Panc1 (cell line): ENCODE measurements at places on chromosomes 5 and 9.

DNA sequence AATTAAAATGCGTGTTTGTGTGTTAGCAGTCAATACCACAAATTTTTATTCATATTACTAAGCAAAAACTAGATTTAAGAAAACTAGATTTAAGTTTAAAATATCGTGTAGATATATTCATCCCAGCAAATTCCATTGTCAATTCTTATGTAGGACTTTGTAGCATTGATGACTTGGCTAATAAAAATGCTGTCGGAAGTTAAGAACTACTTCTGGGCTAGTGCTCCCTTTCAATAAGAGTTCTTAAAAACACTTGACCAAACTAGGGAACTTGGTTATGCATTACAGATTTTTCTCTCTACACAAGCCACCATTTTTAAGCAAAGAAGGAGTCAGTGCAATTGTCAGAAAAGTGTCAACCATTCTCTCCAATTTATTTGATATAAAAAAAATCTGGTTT lies 68.7 kb upstream of the RAD23B start:
- DNase-seq = no peak

GRCh38 chr9:35832814-35833213 lies 3.8 kb downstream of the TMEM8B start:
- no peak for DNase-seq

DNA sequence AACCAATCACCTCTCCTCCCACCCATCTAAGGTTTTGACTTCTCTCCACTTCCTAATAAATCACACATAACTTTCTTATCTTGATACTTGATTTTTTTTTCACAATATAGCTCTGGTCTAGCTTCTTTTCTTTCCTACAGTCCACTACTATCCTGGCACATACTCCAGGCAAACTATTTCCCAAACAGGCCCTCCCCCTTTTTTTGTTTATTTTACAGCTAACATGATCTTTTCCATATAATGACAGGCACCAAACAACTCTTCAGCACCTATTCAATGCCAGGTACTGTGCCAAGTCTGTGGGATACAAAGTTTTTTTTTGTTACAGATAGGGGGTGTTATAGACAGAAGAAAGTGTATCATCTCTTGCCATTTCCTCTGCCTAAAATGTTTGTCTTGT lies 7.9 kb downstream of the TYRP1 start:
- no peak for DNase-seq

DNA sequence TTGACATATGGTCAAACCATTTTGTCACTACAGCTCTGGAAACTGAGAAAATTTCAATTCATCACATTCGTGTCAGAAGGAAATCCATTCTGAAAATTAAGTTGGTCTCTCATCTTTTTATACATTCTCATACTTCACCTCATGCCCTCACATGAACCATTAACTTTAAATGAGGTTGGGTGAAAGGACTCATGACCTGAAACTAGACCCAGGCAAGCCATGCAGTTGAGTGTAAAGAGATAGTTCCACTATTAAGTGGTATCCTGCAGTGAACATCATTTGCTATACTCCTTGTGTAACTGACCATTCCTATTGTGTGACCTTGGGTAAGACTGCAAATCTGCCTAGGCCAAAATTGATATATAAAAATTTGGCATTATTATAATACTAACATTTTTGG lies 299.6 kb upstream of the GRIN3A start:
- no peak for DNase-seq

- no peak for DNase-seq
These were observed 9.3 kb upstream of the TRIM36 start for GRCh38 chr5:115179030-115179393.

DNA sequence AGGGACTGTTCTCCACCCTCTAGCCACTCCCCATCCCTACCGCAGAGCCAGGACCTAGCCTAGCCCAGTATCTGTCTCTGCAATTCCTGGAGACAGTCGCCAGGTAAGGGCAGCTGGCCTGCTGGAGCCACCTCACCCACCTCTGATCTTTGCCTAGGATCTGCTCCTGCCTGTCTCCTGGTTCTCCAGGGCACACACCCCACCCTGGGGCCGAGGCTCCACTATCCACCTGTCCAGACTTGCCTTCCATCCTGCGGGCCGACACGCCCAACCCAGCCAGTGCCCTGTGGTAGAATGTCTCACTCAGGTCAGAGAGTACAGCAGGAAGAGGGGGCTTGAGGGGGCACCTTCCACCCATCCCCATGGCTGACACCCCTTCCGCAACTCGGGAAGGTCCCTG lies 15.7 kb upstream of the AQP7 start:
- DNase-seq = no peak

DNA sequence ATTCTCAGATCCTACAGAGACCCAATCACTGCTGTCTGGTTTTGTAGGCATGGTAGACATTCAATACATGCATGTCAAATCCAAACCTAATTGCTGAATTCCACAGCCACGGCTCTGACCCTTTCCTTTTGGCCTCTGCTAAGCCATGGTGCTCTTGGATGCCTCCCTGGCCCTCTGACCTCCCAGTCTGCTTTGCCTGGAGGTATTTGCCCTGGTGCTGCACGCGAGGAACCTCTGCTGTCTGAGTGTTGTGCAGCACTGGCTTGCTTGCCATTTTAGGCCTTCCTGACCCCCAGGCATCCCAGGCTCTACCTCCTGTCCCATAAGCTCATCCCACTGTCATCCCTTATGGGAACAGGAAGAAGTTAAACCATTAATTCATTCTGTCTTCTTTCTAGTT lies 60.9 kb downstream of the DOCK2 start:
- DNase-seq = no peak

DNA sequence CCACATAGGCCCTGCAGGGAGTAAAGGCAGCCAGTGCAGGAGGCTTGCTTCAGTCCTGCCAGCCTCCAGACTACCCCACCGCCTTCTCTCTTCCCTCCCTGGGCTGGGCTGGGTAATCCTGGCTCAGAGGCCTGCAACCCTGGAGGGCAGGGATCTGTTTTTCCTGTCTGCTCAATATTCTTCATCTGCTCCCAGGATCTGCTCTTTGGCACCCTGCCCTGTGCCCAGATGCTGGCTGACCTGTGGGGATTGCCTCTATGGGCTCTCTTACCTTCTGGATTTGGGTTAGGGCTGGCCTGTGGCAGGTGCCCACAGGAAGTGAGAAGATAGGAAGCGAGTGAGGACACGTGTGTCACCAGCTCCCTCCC lies 7.3 kb upstream of the ANGPTL2 start:
- no peak for DNase-seq

DNA sequence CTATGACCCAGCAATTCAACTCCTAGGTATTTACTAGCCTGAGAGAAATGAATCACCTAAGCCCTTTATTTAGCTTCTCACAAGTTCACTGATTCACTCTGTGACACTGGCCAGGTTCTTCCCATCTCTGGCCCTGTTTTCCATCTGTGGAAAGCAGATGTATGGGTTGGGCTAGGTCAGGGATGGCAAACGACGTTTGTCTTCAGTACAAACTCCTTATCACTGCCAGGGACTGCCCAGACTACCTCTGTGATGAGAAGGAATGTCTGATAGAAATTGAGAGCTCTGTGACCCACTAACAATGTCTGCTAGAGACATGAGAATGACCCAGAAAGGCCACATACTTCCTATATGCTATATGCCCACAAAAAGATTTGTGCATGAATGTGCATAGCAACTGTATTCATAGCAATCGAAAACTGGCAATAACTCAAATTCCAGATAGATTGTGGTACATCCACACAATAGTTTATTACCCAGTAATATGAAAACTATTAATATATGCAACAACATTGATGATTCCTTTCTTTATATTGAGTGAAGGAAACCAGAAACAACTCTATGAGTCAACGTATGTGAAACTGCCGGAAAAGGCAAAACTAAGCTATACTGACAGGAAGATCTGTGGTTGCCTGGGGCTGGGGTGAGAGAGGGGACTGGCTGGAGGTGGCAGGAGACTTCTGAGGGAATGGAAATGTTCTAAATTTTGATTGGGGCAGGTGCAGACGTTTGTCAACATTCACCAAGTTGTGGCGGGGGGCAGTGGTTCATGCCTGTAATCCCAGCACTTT lies 32.0 kb upstream of the ADAM19 start:
- DNase-seq = no peak

DNA sequence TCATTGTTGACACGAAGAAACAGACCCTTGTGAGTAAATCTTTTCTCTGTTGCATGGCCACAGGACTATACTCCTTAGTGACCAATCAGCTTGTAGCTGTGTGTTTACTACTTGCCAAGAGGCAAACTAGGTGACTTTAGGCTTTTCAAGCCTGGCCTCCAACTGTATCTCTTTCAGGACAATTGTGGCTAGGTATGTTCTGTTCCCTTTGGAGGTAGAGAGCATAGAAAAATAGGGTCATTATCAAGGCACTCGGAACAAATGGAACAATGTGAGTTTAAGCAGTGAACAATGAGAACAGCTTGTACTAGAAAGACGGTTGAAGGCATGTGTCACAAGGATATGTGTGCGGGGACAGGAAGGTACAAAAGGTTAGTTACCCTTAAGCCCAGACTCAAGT lies 48.1 kb downstream of the SLC46A2 start:
- DNase-seq = no peak

- no peak for DNase-seq
These were observed 37.0 kb upstream of the ADAM19 start for GRCh38 chr5:157612581-157612980.

- DNase-seq = peak; percentile 41
These were observed 15.0 kb downstream of the HMHB1 start for GRCh38 chr5:143826951-143827444.

DNA sequence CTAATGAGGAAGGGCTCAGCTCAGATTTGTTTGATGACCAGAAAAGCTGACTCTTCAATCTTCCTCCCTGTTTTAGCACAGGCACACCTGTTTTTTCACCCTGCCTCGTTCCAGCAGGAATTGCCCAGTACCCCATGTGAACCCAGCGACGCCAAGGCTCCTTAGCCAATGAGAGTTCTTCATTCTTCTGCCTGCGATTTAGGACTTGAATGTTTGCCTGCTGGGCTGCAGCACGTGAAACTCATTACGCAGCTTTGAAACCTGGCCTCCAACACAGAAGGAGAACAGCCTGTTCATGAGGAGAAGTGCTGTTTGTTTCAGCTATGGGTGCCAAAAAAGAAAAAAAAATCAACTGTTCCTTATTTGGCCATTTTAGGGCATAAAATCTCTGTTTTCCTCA lies 315.5 kb downstream of the TRPM3 start:
- DNase-seq = no peak

DNA sequence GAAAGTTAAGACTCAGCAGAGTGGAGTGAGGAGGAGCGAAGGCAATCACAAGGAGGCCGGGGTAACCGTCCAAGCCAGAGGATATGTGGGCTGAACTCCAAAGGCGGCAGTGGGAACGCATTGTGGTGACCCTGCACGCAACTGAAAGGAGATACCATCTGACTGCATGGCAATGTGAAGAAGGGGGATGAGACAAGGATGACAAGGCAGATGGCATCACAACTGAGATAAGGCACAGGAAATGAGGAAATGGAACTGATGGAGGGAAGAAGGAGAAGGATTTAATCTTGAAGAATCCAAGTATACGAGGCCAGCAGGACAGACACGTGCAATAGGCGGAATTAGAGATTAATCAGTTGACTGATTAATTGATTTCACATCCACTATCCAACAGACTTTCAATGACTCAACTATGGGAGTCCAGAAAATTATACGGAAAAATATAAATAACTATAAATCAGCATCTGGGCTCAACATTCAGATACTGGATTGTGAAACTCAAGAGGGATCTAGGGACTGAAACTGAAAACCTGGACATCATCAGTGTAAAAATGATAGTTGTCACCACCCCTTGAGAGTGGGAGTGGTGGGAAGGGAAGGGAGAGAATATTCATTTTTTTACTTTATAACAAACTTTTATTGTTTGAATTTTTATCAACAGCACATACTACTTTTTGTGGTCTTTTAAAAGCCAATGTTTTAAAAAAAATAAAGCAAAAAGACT lies 86.1 kb downstream of the ARL15 start:
- no peak for DNase-seq

- DNase-seq = no peak
These were observed 68.9 kb downstream of the LURAP1L start for GRCh38 chr9:12843735-12844134.

GRCh38 chr9:68951879-68952659 lies 61.8 kb downstream of the PRKACG start:
- no peak for DNase-seq

GRCh38 chr5:115577329-115577728 lies 24.9 kb downstream of the TICAM2 start:
- DNase-seq = no peak

DNA sequence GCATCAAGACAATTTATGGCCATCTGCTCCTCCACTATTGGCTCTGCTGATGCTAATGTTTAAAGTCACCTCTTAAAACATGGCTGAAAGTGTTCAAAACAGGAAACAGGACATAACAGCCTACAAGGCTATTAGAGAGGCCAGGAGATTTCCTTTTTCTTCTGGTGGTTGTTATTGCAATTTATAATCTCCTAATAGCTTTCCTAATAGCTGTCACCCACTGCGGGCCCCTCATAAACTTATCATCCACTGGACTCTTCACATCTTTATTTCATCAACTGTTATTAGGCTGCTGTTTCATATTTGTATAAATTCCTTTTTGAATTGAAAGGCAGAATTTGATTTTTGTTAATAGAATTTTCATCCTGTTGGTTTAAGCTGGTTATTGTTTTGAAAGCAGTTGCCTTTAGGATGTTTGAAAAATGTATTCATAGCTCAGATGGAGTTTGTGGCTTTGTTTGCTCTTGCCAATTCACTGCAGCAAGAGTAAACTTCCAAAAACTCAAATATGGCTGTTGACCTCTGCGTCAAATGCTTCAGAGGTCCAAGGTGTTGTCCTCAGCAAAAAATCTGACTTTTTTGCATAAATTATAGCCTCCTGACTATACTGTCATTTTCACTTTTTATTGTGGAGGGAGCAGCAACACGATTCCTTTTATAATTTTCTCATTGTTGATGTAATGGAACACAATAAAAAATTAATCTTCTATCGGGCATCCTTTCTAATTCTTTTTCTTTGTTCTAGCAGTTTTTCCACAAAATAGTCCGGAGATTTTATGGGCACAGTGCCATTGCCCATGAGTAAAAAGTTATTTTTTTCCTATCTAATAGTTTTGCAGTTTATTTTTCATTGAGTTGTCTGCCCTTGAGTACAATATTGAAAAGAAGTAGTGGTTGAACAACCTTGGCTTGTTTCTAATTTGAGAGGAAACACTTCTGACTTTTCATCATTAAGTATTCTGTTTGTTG lies 69.3 kb downstream of the MAT2B start:
- DNase-seq = no peak

- no peak for DNase-seq
These were observed 45.6 kb upstream of the TLE4 start for GRCh38 chr9:79526149-79526672.

- no peak for DNase-seq
These were observed 145.5 kb downstream of the DCP2 start for GRCh38 chr5:113122053-113122452.

DNA sequence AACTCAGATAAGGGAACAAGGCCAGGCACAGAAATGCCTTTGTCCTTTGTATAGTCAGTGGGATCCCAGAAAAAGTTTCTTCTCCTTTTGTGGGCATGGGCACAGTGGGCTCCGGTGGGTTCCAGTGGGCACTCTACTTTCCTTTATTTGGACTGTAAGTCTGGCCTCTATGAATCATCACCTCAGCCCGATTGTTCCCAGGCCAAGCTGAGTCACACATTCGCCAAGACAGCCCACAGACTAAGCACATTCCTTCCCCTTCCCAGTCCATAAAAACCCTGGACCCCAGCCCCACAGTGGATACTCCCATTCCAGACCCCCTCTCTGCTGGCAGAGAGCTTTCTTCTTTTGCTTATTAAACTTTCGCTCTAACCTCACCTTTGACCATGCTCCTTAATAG lies 165.0 kb downstream of the FBXL17 start:
- peak; percentile 10 for DNase-seq
